IMR-90 (cell line): ENCODE measurements at places on chromosomes 7 and 10. TPM values are rescaled to one million over a fixed set of nuclear protein-coding genes. Genes with fewer than 3 reads are reported as not detected.

The CRTAC1 gene
- total RNA-seq = not detected in 2 replicates

The TEX36 gene
- not detected in 2 replicates for total RNA-seq

The THAP5 gene
- 23.7 and 32.5 TPM in 2 replicates for total RNA-seq

The SPDYE9 gene
- not detected in 2 replicates for total RNA-seq

The MBL2 gene
- not detected in 2 replicates for total RNA-seq

The STAG3 gene
- total RNA-seq = 0.28 and 0.36 TPM in 2 replicates

The CTBP2 gene
- total RNA-seq = 74.2 and 81.0 TPM in 2 replicates

The STRIP2 gene
- total RNA-seq = 2.2 and 3.0 TPM in 2 replicates

The SRPK2 gene
- 33.0 and 34.7 TPM in 2 replicates for total RNA-seq

The SLC26A3 gene
- not detected in 2 replicates for total RNA-seq

The TIMM23B gene
- total RNA-seq = 13.8 and 19.2 TPM in 2 replicates

The HOXA11 gene
- total RNA-seq = not detected in 2 replicates

The LRRC4 gene
- total RNA-seq = 0.54 and 0.56 TPM in 2 replicates

The LRRC18 gene
- not detected in 2 replicates for total RNA-seq

The SH2D4B gene
- total RNA-seq = not detected in 2 replicates

The MYL10 gene
- not detected in 2 replicates for total RNA-seq

The PARP12 gene
- total RNA-seq = 6.9 and 7.2 TPM in 2 replicates

The ECHS1 gene
- total RNA-seq = 60.8 and 71.1 TPM in 2 replicates

The ARID5B gene
- total RNA-seq = 125 and 140 TPM in 2 replicates

The LRIT1 gene
- not detected in 2 replicates for total RNA-seq

The ACTL6B gene
- total RNA-seq = not detected in 2 replicates

The CPN1 gene
- not detected in 2 replicates for total RNA-seq

The MET gene
- 68.0 and 84.6 TPM in 2 replicates for total RNA-seq

The TSPAN15 gene
- not detected in 2 replicates for total RNA-seq

The RNF148 gene
- total RNA-seq = not detected in 2 replicates

The CYP3A7 gene
- not detected in 2 replicates for total RNA-seq

The PSAP gene
- 216 and 221 TPM in 2 replicates for total RNA-seq

The ELN gene
- 1.9 and 2.2 TPM in 2 replicates for total RNA-seq

The NDUFB2 gene
- total RNA-seq = 81.7 and 136 TPM in 2 replicates

The NKX2-3 gene
- total RNA-seq = not detected in 2 replicates

The NEUROD6 gene
- total RNA-seq = not detected in 2 replicates

The NPY gene
- not detected in 2 replicates for total RNA-seq

The SLC4A2 gene
- 25.3 and 29.6 TPM in 2 replicates for total RNA-seq

The RBM20 gene
- under 0.01 TPM in 2 replicates for total RNA-seq

The ASB10 gene
- not detected in 2 replicates for total RNA-seq

The SCART1 gene
- 0.28 and 0.54 TPM in 2 replicates for total RNA-seq

The JAKMIP3 gene
- under 0.01 TPM in 2 replicates for total RNA-seq

The DOCK4 gene
- 12.2 and 14.2 TPM in 2 replicates for total RNA-seq
